Suprapubic skin (tissue), 4 donors: ENCODE measurements at places on chromosomes 11 and 22.

DNA sequence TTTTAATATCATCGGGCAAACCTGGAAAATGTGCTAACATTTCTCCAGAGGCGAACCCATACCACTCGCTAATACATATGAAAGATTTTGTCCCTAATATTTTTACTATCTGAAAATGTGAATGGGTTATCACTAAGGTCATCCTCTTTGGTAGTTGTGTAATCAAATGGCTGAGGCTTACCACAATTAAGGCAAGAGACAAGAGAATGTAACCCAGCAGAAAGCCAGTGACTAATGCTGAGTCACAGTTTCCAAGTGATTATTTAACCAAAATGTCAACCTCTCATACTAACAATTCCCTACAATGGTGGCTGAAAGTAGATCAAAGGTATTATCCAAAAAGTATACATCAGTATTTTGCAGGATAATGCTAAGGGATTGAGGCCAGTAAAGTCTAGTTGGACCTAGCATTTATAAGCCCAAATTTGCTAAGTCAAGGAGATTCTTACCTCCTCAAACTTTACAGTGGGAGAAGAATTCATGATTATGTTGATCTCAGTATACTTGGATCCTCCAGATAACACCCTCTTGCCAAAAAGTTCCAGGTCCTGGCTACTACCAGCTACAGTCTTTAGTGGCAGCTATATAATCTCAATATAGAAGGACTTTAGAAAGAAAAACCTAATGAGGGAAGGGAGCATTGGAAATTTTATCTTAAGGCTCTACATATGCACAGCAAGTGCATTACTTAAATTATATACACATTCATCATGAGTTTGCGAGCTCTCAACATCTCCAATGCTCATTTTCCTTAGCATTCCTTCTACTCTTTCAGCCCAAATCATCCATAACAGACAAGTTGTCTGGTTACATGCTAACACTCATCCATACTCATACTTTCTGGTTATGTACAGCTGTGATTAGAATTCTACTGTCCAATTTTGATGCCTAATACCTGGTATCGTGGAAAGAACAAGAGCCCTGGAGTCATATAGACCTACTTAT is 25.4 kb downstream of the SIK3 start:
- DNase-seq = no peak
- no peak overlapping the region for H3K4me3 ChIP-seq
- H3K27me3 ChIP-seq = no peaks in the 10 kb centered on the region

GRCh38 chr11:69957849-69958248 is 120.3 kb upstream of the ANO1 start:
- H3K27ac ChIP-seq = no peak overlapping the region
- no peak overlapping the region for H3K4me3 ChIP-seq
- H3K36me3 ChIP-seq = no peaks in the 10 kb centered on the region
- H3K4me1 ChIP-seq = no peaks in the 10 kb centered on the region
- no peak for DNase-seq

- H3K4me3 ChIP-seq = no peak overlapping the region
- peaks cover 17% of the 10 kb centered on the region for H3K4me1 ChIP-seq
- peaks cover 8% of the 10 kb centered on the region for H3K36me3 ChIP-seq
These were observed 6.2 kb downstream of the TRPT1 start for GRCh38 chr11:64219755-64220154.

DNA sequence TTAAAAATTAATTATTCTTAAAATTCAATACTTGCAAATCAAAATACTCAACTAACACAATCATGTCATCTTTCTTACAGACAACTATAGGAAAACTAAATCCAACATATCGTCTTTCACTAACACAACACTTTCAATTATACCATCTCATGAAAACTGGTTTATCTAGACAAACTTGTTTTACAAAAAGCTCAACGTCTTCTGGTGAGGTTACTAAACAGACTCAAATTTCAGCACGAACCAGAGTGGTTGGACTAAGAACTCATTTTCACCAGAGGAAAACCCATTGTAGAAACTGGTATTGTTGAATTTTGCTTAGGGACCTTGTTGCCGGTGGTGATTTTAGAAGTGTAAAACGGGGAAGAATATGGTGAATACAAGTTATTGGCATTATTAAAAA is 52.2 kb downstream of the NUP98 start:
- peaks cover 69% of the 10 kb centered on the region for H3K36me3 ChIP-seq
- no peaks in the 10 kb centered on the region for H3K27me3 ChIP-seq
- peaks cover 3% of the 10 kb centered on the region for H3K4me1 ChIP-seq
- peak overlapping the region; percentile 9 for H3K27ac ChIP-seq
- no peak overlapping the region for H3K4me3 ChIP-seq
- no peak for DNase-seq

- no peak for DNase-seq
- no peaks in the 10 kb centered on the region for H3K27me3 ChIP-seq
- peaks cover 19% of the 10 kb centered on the region for H3K4me1 ChIP-seq
These were observed 23.7 kb downstream of the ADAMTS8 start for GRCh38 chr11:130404727-130405126.

GRCh38 chr22:50485221-50486131 is 1.2 kb upstream of the MIOX start:
- H3K4me1 ChIP-seq = peaks cover 15% of the 10 kb centered on the region
- H3K27me3 ChIP-seq = peaks cover 65% of the 10 kb centered on the region
- no peak for DNase-seq
- H3K4me3 ChIP-seq = no peak overlapping the region

GRCh38 chr11:75527130-75527529 is 1.4 kb upstream of the GDPD5 start:
- H3K4me1 ChIP-seq = peaks cover 24% of the 10 kb centered on the region
- no peak overlapping the region for H3K4me3 ChIP-seq
- H3K27me3 ChIP-seq = no peaks in the 10 kb centered on the region
- no peaks in the 10 kb centered on the region for H3K36me3 ChIP-seq
- no peak overlapping the region for H3K27ac ChIP-seq

GRCh38 chr11:121795174-121795573 is 320.8 kb downstream of the BLID start:
- H3K4me3 ChIP-seq = no peak overlapping the region
- no peaks in the 10 kb centered on the region for H3K4me1 ChIP-seq
- DNase-seq = no peak
- no peaks in the 10 kb centered on the region for H3K36me3 ChIP-seq

- H3K27ac ChIP-seq = no peak overlapping the region
- H3K27me3 ChIP-seq = no peaks in the 10 kb centered on the region
- H3K36me3 ChIP-seq = peaks cover 56% of the 10 kb centered on the region
These were observed 9.8 kb downstream of the RPL27A start for GRCh38 chr11:8692417-8692816.

GRCh38 chr11:77374108-77374507 is 72.6 kb upstream of the GDPD4 start:
- H3K36me3 ChIP-seq = peaks cover 20% of the 10 kb centered on the region
- H3K4me3 ChIP-seq = no peak overlapping the region

DNA sequence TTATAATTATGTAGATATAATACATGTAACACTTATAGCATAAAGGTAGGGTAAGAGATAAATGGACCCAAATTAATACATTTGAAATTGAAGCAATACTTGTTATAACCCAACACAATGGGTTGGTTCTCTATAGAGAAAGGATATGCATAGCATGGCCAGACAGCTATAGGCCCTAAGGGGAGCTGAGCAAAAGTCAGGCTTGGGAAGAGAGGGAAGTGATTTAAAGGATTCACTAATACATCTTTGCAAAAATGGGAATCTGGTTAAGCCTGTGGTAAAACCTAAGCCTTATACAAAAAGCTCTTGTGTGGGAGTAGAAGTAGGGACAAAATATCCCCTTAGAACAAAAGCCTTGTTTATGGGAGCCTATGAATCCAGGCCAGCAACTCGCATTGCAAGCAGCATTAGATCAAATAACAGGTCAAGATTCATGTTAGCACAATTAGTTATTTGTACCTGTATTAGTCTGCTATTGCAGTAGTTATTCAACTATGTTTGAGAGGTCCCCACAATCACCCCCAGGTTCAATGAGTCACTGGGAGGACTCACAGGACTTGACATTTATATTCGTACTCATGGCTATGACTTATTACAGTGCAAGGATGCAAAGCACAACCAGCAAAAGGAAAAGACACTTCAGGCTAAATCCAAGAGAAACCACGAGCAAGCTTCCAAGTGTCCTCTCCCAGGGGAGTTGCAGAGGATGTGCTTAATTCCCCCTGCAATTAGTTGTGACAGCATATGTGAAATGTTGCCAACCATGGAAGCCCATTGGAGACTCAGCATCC is 144.7 kb upstream of the LMO1 start:
- H3K4me3 ChIP-seq = no peak overlapping the region
- H3K27ac ChIP-seq = no peak overlapping the region
- no peaks in the 10 kb centered on the region for H3K4me1 ChIP-seq
- no peaks in the 10 kb centered on the region for H3K27me3 ChIP-seq

DNA sequence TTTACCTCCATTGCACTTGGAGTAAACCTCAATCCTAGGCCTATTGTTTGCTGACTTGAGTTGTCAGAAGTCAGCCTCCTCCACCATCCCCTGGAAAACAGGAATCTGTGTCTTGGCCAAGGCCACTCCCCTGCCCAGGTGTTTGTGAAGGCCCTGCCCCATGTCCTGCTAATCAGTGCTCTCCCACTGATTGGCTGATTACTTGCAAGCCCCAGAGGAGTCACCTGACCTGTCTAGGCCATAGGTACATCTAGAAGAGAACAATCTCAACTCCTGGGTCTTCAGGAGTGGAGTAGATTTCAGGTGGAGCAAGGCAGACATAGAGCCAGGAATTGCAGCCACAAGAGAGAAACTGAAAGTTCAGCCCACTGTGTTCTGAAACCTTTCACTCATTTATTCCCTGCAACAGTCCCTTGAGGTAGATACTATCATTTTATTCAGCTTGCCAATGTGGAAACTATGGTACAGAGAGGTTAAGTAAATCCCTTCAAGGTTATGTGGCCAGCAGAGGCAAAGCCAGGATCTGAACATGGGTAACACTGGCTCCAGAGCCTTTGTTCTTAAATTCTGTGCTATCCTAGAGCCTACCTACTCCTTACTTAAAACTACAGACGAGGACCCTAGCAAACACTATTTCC is 10.4 kb downstream of the OAF start:
- peak overlapping the region; percentile 60 for H3K27ac ChIP-seq
- no peaks in the 10 kb centered on the region for H3K27me3 ChIP-seq
- peaks cover 85% of the 10 kb centered on the region for H3K4me1 ChIP-seq
- DNase-seq = no peak
- no peak overlapping the region for H3K4me3 ChIP-seq

- H3K27me3 ChIP-seq = peaks cover 10% of the 10 kb centered on the region
- H3K27ac ChIP-seq = no peak overlapping the region
- no peak for DNase-seq
These were observed 473.7 kb downstream of the TBC1D22A start for GRCh38 chr22:47236161-47236560.

- no peak overlapping the region for H3K4me3 ChIP-seq
- H3K27me3 ChIP-seq = no peaks in the 10 kb centered on the region
- H3K4me1 ChIP-seq = peaks cover 18% of the 10 kb centered on the region
These were observed 9.0 kb downstream of the RCOR2 start for GRCh38 chr11:63907808-63908530.

DNA sequence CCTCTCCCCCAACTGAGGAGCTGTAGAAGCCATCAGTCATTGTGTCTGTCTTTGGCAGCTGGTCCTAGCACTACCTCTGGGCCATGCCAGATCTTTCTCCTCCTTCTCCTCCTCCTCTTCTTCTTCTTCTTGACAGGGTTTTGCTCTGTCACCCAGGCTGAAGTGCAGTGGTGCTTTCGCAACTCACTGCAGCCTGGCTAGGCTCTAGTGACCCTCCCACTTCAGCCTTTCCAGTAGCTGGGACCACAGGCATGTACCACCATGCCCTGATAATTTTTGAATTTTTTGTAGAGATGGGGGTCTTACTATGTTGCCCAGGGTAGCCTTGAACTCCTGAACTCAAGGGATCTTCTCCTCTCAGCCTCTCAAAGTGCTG is 50.1 kb upstream of the SHANK2 start:
- peaks cover 10% of the 10 kb centered on the region for H3K4me1 ChIP-seq
- peaks cover 7% of the 10 kb centered on the region for H3K27me3 ChIP-seq
- no peak overlapping the region for H3K27ac ChIP-seq
- no peak overlapping the region for H3K4me3 ChIP-seq
- H3K36me3 ChIP-seq = no peaks in the 10 kb centered on the region
- DNase-seq = peak; percentile 15

DNA sequence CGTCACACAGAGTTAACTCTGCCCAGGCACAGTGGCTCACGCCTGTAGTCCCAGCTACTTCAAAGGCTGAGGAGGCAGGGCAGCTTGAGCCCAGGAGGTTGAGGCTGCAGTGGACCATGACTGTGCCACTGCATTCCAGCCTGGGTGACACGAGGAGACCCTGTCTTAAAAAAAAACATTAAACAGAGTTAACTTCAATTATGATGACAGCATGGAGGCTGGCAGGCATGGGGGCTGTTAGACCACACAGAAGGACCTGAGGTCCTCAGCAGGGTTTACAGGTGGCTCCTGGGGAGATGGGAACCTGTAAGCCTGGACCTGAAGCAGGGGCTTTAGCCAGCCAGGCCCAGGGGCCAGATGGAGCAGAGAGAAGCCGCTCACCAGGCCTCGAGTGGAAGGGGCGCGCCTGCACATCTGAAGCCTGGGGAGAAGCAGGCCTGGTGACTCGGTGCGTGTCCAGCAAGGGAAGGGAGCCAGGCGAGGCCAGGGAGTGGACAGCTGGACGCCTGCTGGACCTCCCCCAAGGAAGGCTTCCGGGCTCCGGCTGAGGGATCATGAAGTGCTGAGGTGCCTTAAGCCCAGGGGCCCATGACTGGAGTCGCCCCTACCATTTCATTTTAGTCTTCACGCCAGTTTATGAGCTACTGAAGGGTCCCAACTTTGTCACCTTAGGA is 25.3 kb downstream of the RPUSD4 start:
- no peaks in the 10 kb centered on the region for H3K4me1 ChIP-seq
- H3K36me3 ChIP-seq = peaks cover 18% of the 10 kb centered on the region
- H3K27ac ChIP-seq = no peak overlapping the region
- H3K27me3 ChIP-seq = no peaks in the 10 kb centered on the region
- no peak for DNase-seq

- H3K36me3 ChIP-seq = no peaks in the 10 kb centered on the region
- no peaks in the 10 kb centered on the region for H3K4me1 ChIP-seq
- no peak overlapping the region for H3K27ac ChIP-seq
These were observed 541.5 kb upstream of the ANO3 start for GRCh38 chr11:25790396-25790795.

GRCh38 chr11:57668434-57668782 is 494 bp downstream of the ZDHHC5 start:
- H3K27ac ChIP-seq = peak overlapping the region; percentile 99
- H3K4me1 ChIP-seq = peaks cover 42% of the 10 kb centered on the region
- peaks cover 14% of the 10 kb centered on the region for H3K36me3 ChIP-seq

GRCh38 chr22:40211476-40212054 is 33.8 kb downstream of the TNRC6B start:
- peak; percentile 35 for DNase-seq
- no peaks in the 10 kb centered on the region for H3K36me3 ChIP-seq
- H3K27me3 ChIP-seq = no peaks in the 10 kb centered on the region
- H3K27ac ChIP-seq = peak overlapping the region; percentile 68
